ENCODE measurements at places on chromosomes 6 and 20. TPM values are rescaled to one million over a fixed set of nuclear protein-coding genes. Genes with fewer than 3 reads are reported as not detected.

OR12D2 gene
- not detected for total RNA-seq

MUCL3 gene
- total RNA-seq = 0.03 TPM

SLC44A4 gene
- total RNA-seq = 0.32 TPM

RIN2 gene
- 5.5 TPM for total RNA-seq

FAM217A gene
- total RNA-seq = not detected

CLVS2 gene
- total RNA-seq = 1.8 TPM

TAAR5 gene
- total RNA-seq = not detected

GRCh38 chr6:104887350-104887749, 27.6 kb upstream of the HACE1 start:
- DNase-seq = peak; percentile 74
- H3K27ac ChIP-seq = no peak overlapping the region
- no peaks in the 10 kb centered on the region for H3K27me3 ChIP-seq

DNA sequence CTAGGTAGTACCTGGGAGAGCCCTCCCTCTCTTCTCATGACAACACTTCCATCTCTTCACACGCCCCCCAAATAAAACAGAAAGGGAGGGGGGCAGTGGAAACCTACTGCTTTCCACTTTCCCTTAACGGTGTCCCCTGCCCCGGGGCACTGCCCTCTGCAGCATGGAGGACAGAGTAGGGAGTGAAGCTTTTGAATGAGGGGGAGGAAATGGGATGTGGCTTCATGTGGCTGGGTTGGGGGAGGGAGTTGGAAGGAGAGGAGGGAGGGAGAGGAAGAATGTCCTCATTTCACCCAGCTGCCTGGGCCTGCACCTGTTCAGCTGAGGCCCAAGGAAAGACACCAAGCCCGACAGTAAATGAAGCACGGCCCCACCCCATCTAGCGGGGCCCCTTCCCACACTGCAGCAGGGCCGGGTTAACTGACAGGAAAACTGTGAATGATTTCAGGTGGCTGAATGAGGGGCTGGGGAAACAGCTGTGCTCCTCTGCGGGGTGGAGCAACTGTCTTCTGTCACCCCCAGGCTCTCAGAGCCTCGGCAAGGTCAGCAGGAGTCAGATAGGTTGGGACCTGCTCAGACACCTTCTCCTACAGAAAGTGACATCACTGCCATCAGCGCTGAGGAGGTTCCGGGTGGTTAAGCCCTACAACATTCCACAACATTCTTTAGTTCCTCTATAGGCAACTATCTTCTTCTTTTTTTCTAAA, 40.0 kb upstream of the TAF8 start:
- no peaks in the 10 kb centered on the region for H3K36me3 ChIP-seq
- peak; percentile 39 for DNase-seq
- no peaks in the 10 kb centered on the region for H3K27me3 ChIP-seq
- peaks cover 11% of the 10 kb centered on the region for H3K4me1 ChIP-seq

DNA sequence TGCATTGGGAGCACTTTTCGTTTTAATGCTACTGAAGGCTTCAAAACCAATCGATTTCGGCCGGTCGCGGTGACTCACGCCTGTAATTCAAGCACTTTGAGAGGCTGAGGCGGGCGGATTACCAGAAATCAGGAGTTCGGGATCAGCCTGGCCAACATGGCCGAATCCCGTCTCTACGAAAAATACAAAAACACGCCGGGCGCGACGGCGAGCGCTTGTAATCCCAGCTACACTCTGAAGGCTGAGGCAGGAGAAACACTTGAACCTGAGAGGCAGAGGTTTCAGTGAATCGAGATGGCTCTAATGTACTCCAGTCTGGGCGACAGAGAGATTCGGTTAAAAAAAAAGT, 58.4 kb downstream of the TRIM38 start:
- H3K27me3 ChIP-seq = no peaks in the 10 kb centered on the region
- peak overlapping the region; percentile 56 for H3K4me3 ChIP-seq
- no peak overlapping the region for H3K27ac ChIP-seq
- peaks cover 17% of the 10 kb centered on the region for H3K4me1 ChIP-seq
- peak; percentile 64 for DNase-seq
- H3K36me3 ChIP-seq = no peaks in the 10 kb centered on the region

DNA sequence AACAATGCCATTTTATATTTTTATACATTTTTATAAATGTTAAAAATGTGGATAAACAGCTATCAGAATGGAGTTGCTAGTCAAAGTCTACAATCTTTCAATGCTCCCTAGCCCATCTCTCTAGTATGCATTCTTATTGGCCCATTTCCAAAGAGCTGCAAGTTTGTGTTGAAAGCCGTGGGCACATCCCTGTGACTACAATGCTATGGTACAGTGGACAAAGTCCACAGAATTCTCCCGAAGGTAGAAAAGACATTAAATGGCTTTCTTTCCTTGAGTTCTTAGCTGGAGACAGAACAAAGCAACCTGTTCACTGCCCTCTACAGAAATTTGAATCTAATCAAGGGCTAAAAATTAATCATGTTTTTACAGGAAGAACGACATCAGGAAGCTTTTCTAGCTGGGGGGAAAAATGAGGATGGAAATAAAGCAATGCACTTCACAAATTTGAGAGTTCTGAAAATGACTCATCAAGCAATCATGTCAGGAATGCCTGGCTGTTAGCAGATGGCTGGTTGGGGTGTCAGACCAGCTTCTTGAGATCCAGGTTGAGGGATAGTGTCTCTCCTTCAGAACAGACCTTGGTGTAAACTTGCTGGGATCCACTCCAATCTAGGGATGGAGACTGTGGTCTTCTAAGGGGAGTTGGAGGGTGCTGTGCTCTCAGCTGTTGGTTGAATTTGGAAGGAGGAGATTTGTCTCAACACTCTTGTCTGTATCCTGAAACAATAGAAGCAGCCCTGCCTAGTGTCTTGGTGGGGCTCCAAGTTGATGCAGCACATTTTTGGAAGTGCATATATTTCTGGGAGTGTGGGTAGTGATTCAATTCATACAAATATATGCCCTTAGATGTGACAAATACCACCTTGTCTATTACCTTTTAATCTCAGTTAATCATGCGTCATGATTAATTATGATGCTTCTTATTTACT, 143.4 kb upstream of the PHACTR1 start:
- no peaks in the 10 kb centered on the region for H3K27me3 ChIP-seq
- H3K4me3 ChIP-seq = no peak overlapping the region
- no peak overlapping the region for H3K27ac ChIP-seq
- no peak for DNase-seq
- H3K36me3 ChIP-seq = no peaks in the 10 kb centered on the region
- H3K4me1 ChIP-seq = no peaks in the 10 kb centered on the region

- H3K27ac ChIP-seq = no peak overlapping the region
- no peak overlapping the region for H3K4me3 ChIP-seq
- H3K36me3 ChIP-seq = no peaks in the 10 kb centered on the region
- no peaks in the 10 kb centered on the region for H3K27me3 ChIP-seq
These were observed 417.5 kb upstream of the OPRM1 start for GRCh38 chr6:153621491-153621890.

DNA sequence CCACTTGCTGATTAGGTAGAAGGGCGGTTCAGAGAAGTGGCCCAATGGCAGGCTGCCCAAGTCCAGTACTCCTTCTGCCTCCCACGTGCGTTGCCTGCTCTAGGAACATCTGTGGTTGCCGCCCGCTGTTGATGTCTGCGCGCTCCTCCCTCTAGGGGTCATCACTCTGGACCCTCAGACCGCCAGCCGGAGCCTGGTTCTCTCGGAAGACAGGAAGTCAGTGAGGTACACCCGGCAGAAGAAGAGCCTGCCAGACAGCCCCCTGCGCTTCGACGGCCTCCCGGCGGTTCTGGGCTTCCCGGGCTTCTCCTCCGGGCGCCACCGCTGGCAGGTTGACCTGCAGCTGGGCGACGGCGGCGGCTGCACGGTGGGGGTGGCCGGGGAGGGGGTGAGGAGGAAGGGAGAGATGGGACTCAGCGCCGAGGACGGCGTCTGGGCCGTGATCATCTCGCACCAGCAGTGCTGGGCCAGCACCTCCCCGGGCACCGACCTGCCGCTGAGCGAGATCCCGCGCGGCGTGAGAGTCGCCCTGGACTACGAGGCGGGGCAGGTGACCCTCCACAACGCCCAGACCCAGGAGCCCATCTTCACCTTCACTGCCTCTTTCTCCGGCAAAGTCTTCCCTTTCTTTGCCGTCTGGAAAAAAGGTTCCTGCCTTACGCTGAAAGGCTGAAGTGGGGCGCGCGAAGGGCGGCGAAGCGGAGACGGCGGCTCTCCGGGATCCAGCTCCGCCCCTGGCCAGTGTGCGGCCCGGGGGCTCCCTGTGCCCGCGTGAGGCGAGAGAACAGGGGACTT, 8.5 kb downstream of the TRIM15 start:
- peak; percentile 79 for DNase-seq
- H3K27ac ChIP-seq = no peak overlapping the region
- H3K36me3 ChIP-seq = no peaks in the 10 kb centered on the region
- peaks cover 100% of the 10 kb centered on the region for H3K27me3 ChIP-seq

GRCh38 chr6:77466055-77466450, 2.8 kb upstream of the HTR1B start:
- peaks cover 14% of the 10 kb centered on the region for H3K4me1 ChIP-seq
- H3K27me3 ChIP-seq = peaks cover 79% of the 10 kb centered on the region
- H3K27ac ChIP-seq = no peak overlapping the region
- peak; percentile 79 for DNase-seq
- peak overlapping the region; percentile 77 for H3K4me3 ChIP-seq
- H3K36me3 ChIP-seq = no peaks in the 10 kb centered on the region

DNA sequence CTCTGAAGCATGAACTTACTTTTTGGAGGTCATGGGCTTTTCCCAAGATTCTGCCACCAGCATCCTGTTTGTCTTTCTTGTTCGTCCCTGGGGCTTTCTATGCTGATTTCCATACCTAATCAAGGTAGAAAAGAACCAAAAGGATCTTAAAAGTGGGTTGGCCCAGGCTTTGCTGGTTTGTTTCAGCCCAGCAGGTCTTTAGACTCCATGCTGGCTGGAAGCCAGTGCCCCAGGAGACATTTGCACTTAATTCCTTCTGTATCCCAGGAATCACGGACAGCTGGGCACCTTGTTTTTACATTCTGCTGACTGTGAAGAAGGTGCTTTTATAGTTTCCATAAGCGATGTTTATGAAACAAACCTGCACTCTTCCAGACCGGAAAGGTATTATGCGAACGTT, 195.9 kb downstream of the CDH4 start:
- peak; percentile 48 for DNase-seq
- no peaks in the 10 kb centered on the region for H3K27me3 ChIP-seq
- H3K4me1 ChIP-seq = peaks cover 69% of the 10 kb centered on the region
- no peak overlapping the region for H3K27ac ChIP-seq

GRCh38 chr6:138964012-138964411, 24.0 kb downstream of the REPS1 start:
- H3K27ac ChIP-seq = no peak overlapping the region
- H3K4me3 ChIP-seq = no peak overlapping the region
- H3K4me1 ChIP-seq = peaks cover 23% of the 10 kb centered on the region

GRCh38 chr20:61912665-61913422, 152.8 kb downstream of the TAF4 start:
- no peak for DNase-seq
- H3K27me3 ChIP-seq = no peaks in the 10 kb centered on the region
- no peaks in the 10 kb centered on the region for H3K36me3 ChIP-seq
- H3K4me1 ChIP-seq = peaks cover 12% of the 10 kb centered on the region
- no peak overlapping the region for H3K27ac ChIP-seq
- H3K4me3 ChIP-seq = no peak overlapping the region

GRCh38 chr6:21098744-21099143, 494.8 kb upstream of the SOX4 start:
- H3K4me3 ChIP-seq = no peak overlapping the region
- peak overlapping the region; percentile 87 for H3K27ac ChIP-seq
- no peaks in the 10 kb centered on the region for H3K27me3 ChIP-seq
- H3K36me3 ChIP-seq = no peaks in the 10 kb centered on the region

DNA sequence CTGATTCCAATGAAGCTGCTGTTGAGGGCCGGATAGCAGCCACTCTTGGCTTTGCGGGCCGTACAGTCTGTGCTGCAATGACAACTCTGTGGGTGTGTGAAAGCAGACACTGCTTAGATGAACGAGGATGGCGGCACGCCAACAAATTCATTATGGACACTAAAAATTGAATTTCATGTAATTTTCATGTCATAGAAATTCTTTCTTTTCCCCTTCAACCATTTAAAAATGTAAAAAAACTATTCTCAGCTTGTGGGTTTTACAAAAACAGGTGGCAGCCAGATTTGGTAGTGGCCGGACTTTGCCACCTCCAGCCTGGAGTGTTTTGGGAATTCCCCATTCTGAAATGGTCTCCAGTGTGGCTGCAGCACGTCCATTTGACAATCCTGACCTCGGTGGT, 26.0 kb downstream of the MAS1 start:
- no peaks in the 10 kb centered on the region for H3K4me1 ChIP-seq
- no peaks in the 10 kb centered on the region for H3K36me3 ChIP-seq
- H3K4me3 ChIP-seq = no peak overlapping the region
- no peaks in the 10 kb centered on the region for H3K27me3 ChIP-seq
- no peak overlapping the region for H3K27ac ChIP-seq

- peak; percentile 77 for DNase-seq
- H3K4me3 ChIP-seq = no peak overlapping the region
- no peaks in the 10 kb centered on the region for H3K36me3 ChIP-seq
- peaks cover 6% of the 10 kb centered on the region for H3K27me3 ChIP-seq
- no peak overlapping the region for H3K27ac ChIP-seq
These were observed 5.8 kb upstream of the PACSIN1 start for GRCh38 chr6:34459899-34460593.

- no peaks in the 10 kb centered on the region for H3K36me3 ChIP-seq
- no peak overlapping the region for H3K4me3 ChIP-seq
- no peak overlapping the region for H3K27ac ChIP-seq
- no peaks in the 10 kb centered on the region for H3K27me3 ChIP-seq
- DNase-seq = no peak
- H3K4me1 ChIP-seq = peaks cover 15% of the 10 kb centered on the region
These were observed 32.5 kb upstream of the FOXC1 start for GRCh38 chr6:1577146-1577680.

- no peak for DNase-seq
- no peak overlapping the region for H3K4me3 ChIP-seq
- no peaks in the 10 kb centered on the region for H3K36me3 ChIP-seq
- H3K27me3 ChIP-seq = no peaks in the 10 kb centered on the region
These were observed 87.1 kb upstream of the SULF2 start for GRCh38 chr20:47872341-47872740.

DNA sequence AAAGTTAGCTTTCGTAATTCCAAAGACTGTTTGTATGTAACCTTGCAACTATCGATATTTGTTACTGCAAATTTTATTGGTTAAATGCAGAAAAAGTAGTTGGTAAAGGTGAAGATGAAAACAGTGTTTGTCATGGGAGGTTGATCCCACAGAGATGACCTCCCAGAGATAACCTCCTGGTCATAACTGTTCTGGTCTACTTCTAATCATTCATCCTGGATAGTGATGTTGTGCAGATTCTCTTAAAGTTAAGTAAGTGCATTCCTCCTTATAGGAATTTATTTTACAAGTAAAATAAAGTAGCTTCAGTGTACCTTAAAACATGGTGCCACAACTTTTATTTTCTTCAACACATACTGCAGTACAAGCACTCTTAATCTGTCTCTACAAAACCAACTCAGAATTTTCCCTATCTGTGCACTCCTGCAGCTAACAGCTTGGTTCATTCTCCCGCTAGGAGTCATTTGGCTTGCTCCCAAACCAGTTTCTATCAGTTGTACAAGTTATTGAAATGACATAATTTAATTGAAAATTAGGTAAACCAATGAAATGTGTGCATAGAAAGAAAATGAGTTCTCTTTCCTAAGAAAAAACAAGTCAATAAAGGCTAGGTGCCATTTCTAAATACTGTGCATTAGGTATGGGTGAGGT, 19.2 kb downstream of the METTL24 start:
- H3K4me3 ChIP-seq = no peak overlapping the region
- peaks cover 8% of the 10 kb centered on the region for H3K4me1 ChIP-seq
- no peak overlapping the region for H3K27ac ChIP-seq
- no peaks in the 10 kb centered on the region for H3K27me3 ChIP-seq
